ENCODE measurements at places on chromosomes 11 and 22.

DNA sequence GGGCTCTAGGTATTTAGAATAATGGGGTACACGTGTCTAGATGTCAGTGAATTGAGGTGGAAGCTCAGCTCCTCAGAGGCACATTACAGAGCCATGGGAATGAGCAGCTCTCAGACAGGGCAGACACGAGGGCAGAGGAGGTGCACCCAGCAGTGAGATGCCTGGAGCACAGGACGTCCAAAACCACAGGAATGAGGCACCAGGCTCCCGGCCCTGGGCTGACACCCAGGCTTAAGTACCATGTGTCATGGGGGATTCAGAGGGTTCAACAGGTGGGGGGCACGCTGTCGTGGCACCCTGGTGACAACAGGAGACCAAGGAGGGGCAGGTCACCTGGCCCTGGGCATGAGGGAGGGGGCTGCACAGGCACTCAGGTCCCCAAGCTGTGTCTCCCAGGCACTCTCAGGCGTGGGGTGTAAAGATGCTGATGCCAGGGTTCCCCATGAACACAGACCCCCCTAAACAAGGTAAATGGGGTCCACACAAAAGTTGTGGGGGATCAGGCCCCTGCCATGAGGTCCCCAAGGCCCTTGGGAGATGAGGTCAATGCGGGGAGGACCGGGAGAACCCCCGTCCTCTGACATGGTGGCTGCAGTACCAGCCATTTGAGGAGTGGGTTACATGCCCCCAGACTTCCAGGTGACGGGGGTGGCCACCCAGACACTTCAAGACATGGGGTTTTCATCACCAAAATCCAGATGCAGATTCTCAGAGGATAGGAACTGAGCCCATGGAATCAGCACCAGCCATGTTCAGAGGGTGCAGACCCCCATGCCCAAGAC is 5.6 kb upstream of the SYT8 start:
- DNase-seq: no peak

- no peak for DNase-seq
Measured at GRCh38 chr11:88345408-88345807, 7.9 kb upstream of the CTSC start.

- DNase-seq: no peak
Measured at GRCh38 chr11:73223998-73224730, 6.1 kb downstream of the P2RY2 start.

DNA sequence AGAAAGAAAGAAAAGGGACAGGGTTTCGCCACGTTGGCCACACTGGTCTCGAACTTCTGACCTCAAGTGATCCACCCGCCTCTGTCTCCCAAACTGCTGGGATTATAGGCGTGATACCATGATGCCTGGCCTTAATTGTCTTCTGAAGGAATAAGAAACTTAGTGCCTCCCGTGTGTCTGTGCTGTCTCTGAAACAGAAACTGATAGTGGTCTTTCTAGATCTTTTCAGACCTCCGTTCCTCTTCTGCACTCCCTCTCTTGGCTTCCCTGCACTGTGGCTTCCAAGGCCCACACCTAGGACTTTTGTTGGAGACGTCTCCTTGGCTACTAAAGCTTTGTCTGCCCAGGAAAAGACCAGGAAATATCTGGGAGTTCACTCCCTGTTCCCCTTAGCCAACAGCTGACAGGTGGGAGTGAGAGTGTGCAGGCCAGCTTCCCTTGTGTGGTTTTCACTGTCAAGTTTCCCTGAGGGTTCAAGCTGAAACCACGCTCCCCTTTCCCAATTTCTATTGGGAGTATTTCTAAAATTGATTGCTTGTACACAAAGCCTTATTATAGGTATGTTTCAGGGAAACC is 10.1 kb upstream of the HTR3B start:
- no peak for DNase-seq

- no peak for DNase-seq
Measured at GRCh38 chr11:103842795-103843194, 193.6 kb upstream of the DDI1 start.

- DNase-seq: no peak
Measured at GRCh38 chr11:84922212-84922805, 704.8 kb downstream of the DLG2 start.

Measured in activated T-helper 1 cell treated with anti-CD3 and anti-CD28 coated beads, Interleukin-12 subunit alpha, Interleukin-12 subunit beta, Interleukin-2, Interleukin-4 antibody, amounts not matched to agents 30 ng/mL and 10 ng/mL and 1 ng/mL, durations not matched to agents 14 hours and 24 hours and 36 hours (primary cell).